ENCODE measurements at places on chromosomes 1 and 21. TPM values are rescaled to one million over a fixed set of nuclear protein-coding genes. Genes with fewer than 3 reads are reported as not detected.

The PUM1 gene
- total RNA-seq, result 96.8 TPM

The TMEM59 gene
- 449 TPM for total RNA-seq

The GUCA2B gene
- not detected for total RNA-seq

The PLA2G2F gene
- total RNA-seq, result not detected

The DNASE2B gene
- total RNA-seq, result not detected

- peak; percentile 20 for DNase-seq
These were observed 766 bp downstream of the AGO4 start for GRCh38 chr1:35808450-35809113.

DNA sequence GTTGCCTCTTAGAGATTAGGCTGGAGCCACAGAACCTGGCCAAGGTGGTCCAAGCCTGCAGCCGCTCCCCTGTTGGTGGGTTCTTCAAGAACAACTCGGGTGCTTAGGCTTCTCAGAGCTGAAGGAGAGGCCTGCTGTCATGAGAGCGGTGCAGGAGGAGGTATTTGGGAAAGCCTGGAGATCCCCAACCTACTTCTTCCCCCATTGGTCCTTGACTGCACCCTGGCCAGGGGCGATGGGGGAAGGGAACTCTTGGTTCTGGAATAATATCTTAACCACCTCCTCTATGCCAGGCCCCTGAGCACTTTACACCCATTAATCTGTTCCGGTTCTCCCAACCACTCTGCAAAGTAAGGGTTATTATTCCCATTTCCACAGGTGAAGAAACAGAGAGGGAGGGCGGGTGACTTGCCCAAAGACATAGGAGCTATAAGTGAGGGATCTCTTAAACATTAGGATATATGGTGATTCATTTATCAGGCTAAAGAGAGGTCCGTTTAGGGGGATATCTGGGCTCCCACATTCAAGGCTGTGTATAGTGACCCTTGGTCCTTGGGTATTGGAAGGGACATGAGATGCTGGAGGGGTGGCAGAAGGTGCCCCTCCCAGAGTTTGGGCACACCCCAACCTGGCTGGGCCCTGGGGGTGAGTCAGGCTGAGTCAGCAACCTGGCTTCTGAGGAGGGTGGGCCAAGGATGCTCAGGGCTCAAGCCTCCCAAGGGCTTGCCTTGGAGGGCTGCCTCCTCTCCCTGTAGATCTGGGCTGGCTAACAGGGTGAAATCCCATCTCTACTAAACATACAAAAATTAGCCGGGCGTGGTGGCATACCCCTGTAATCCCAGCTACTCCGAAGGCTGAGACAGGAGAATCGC is 5.2 kb downstream of the TRNP1 start:
- DNase-seq, result peak; percentile 63

GRCh38 chr1:19651141-19651737 is 7.1 kb downstream of the NBL1 start:
- peak; percentile 48 for DNase-seq

DNA sequence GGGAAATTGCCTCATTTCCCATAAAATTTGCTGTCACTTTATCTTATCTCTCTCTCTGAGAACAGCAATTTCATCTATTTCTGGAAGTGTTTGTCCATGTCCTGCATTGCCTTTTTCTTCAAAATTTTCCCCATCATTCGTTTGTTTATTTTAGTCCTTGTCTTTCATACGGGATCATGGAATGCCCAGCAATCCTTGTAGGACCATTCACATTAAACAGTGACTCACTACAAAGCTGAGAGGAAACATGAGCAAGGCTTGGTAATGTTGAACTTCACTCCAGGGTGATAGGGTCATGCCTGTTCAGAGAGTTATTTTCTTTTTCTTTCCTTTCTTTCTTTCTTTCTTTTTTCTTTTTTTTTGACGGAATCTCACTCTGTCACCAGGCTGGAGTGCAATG is 32.2 kb upstream of the HNRNPU start:
- peak; percentile 56 for DNase-seq

DNA sequence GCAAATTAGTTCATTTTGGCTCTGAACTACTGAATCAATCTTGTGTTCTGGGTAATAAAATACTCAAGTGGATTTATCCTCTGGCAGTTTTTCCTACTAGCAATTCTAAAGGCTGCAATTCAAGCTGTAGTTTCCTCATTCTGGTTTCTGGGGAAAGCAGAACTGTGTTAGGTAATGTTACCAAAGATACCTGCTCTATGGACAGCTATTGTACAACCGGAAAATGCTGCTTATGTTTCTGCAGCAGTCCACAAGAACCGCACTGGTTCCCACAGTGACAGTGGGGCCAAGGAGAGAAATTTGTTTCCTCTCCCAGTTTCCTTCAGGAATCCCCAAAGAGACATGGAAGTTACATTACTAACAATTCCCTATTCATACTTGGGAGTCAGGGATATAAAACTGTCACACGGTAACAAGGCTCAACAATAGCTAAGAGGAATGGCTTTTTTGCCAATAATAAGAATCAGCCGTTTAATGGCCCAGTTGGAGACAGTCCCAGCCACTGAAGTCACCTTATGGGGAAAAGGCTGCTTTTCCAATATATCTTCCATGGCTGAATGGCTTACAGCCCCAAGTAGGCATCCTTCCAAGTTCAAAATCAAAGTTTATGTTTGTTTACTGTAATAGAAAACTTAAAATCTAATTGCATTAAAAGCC is 52.6 kb downstream of the PCNX2 start:
- no peak for DNase-seq

- DNase-seq, result no peak
These were observed 19.7 kb upstream of the TSPEAR start for GRCh38 chr21:44730951-44731579.

DNA sequence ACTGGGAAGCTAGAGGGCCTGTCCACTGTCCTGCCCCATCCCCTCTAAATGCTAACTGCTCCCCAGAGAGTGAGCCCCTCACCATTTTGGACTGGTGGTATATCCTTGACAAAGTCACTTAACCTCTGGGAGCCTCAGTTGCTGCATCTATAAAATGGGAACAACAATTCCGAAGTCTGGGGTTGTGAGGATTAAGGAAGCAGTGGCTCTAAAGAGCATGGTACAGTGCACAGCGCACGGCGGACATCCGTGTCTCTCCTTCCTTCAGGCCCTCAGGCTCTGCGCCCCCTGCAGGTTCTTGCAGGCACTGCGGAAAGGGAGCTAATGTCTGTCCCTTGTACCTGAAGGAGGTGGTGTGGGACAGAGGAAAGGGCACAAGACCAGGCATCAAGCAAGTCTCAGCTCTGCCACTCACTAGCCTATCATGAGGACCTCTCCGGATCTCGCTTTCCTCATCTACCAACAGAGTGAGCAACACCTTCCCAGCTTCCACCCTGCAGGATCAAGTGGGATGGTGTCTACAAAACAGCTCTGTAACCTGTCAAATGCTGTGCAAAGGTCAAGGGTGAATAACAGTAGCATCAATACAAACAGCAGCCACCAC is 20.1 kb downstream of the ECE1 start:
- DNase-seq, result peak; percentile 51

GRCh38 chr1:234154320-234155251 is 218.7 kb upstream of the COA6 start:
- DNase-seq, result peak; percentile 71

DNA sequence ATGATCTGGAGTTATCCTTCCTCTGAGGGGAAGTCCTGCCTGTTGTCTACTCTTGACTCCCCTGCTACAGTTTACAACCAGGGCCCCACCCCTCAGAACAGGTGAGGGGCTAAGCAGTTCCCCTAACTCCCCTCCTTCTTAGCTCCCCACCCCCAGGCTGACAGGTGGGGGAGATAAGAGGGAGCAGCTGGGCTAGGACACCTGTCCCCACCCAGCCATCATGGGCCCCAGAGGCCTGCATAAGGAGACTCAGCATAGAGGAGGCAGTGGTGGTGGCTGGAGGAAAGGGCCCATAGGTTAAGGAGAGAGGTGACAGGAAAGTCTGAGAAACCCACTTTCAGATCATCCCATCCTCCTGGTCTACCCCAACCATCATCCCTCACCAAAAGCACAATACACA is 6.8 kb downstream of the MEF2D start:
- DNase-seq, result no peak

DNA sequence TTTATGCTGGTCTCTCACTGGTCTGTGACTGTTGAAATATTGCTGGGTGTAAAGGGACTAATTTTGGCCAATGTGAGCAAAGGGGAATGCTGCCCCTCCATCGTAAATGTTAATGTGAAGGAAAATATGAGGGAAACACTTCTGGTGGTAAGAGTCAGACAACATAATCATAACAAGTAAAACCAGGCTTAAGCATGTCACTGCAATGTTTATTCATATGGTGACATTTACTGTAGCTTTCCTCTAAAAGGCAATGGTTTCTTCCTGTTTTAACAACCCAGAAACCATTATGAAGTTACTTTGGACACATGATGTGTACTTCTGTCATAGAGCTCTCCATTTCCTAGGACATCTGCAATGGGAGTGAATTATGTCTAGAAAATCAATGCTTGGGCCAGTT is 358.0 kb downstream of the LMO4 start:
- DNase-seq, result no peak

DNA sequence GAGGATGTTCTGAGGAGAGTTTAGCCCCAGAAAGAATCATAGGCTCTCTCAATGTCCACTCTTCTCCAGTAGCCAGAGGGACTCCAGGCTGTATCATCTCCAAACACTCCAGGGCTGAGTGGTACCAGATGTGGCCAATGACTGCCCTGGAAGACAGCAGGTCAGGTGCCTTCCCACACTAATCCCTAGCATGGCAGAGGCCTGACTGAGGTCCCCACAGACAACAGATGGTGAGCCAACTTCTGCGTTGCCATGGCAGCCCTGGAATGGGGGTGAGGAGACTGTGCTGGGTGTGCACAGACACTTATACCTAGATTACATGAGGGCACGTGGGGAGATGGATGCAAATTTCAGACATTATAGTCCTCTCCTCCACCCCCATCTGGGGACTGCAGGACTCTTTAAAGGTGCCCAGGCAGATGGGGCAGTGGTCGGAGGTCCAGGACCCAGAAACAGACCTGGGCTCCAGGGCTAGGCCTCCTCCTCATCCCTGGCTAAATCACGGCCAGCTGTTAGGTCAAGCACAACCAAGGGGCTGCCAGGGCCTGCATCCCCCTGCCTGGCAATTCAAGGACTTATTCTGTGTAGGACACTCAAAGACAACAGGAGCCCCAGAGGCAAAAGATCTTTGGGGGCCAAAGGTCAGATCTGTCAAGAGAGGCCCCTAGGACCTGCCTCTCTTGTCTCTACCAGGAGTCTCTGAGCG is 42.9 kb downstream of the CAMK2N1 start:
- peak; percentile 63 for DNase-seq

GRCh38 chr1:112711670-112712069 is 3.5 kb downstream of the PPM1J start:
- no peak for DNase-seq

DNA sequence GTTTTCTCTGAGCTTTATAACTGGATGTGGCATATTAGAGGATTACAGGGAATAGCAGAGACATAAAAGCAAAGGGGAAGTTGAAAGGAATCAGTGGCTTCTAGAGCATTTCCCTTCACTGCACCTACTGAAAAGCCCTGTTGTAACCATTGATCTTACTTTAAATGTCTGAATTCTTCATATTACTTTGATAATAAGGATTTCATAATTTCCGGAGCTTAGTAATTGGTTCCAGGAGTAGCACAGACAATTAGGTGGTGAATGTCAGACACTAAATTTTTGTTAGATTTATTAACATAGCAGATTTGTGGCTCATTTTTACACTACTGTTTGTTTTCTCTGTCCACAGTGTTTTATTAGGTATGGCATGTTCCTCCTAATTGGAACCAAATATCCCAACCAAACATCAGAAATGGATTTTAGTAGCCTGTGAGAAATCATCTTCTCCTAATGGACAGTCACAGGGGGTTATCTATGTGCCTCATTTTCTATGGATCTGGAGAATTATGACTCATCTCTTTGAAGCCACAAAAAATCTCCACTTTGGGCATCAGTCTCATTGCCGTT is 100.5 kb downstream of the GIPC2 start:
- DNase-seq, result peak; percentile 34

DNA sequence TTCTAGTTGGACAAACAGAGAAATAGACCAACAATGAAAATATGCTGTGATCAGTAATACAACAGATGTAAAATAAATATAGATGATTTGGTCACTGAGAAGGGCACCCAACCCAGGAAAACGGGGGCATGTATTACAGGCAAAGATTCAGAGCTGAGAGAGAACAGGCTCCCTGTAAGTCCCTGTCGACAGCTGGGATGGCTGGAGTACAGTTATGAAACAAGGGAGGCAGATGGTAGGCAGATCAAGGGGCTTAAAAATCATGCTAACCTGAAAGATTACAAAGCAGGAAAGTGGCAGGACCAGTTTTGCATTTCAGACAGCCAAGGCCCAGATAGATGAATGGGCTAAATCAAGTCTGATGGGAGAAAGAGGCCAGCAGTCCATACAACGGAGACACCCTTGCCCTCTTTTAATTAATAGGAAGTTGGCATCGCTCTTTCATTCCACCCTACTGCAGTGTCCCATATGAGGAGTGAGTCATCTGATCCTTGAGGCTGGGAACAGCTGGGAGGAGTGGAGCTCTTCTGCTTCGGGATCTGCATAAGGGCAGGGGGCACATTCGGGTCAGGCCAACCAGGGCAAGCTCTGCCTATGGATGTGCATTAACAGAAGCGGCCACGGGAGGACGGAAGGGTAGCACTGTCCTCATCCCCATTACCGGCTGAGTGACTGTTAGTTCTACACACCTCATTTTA is 171.1 kb downstream of the DAB1 start:
- DNase-seq, result no peak

GRCh38 chr1:221557013-221557412 is 184.9 kb downstream of the DUSP10 start:
- no peak for DNase-seq

DNA sequence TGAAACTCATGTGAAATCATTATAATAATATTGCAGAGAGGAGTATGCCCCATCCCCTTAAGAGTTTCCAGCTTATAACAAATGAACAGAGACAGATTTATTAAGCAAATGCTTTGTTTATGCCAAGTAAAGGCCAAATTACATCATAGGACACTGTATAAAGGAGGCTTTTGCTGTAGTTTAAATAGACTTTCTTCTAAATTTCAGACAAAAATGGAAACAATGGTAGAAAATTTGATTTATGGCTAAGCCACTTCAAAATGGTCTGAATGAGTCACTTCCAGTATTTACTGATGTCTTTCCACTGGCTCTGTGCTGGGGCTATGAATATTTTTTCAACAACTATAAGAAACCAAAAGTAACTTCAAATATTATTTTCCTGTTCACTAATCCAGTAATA is 81.1 kb upstream of the ST6GALNAC5 start:
- DNase-seq, result no peak
